Ecto neural progenitor cell (in vitro differentiated cells): ENCODE measurements at places on chromosomes 6 and 20.

GRCh38 chr20:17721802-17722486 lies 22.2 kb downstream of the BANF2 start:
- no peak for DNase-seq

- no peak for DNase-seq
Measured at GRCh38 chr6:81934936-81935335, 182.5 kb upstream of the TENT5A start.

GRCh38 chr6:8530785-8531435 lies 95.6 kb upstream of the SLC35B3 start:
- no peak for DNase-seq

GRCh38 chr6:123458218-123458617 lies 178.5 kb downstream of the TRDN start:
- no peak for DNase-seq

GRCh38 chr6:31580807-31581433 lies 1.3 kb downstream of the LTB start:
- DNase-seq, result peak; percentile 93
